T-helper 1 cell (primary cell): ENCODE measurements at places on chromosomes 5 and 9.
A peak's percentile ranks its signal among the peaks of the same experiment; 100 is the strongest.

- DNase-seq: no peak
These were observed 91.8 kb upstream of the CACNA1B start for GRCh38 chr9:137785704-137786161.

GRCh38 chr9:23682891-23683431, 143.1 kb downstream of the ELAVL2 start:
- no peak for DNase-seq

DNA sequence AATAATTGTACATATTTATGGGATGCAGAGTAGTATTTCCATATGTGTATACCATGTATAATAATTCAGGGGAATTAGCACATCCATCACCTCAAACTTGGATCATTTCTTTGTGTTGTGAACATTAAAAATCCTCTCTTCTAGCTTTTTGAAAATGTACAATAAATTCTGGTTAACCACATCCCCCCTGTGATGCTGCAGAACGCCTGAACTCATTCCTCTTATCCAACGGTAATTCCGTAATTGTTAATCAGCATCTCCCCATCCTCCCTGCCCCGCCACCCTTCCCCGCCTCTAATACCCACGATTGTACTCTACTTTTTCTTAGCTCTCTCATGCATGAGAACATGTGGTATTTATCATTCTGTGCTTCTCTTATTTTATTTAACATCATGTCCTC, 127.7 kb upstream of the ANKRD55 start:
- DNase-seq: no peak

DNA sequence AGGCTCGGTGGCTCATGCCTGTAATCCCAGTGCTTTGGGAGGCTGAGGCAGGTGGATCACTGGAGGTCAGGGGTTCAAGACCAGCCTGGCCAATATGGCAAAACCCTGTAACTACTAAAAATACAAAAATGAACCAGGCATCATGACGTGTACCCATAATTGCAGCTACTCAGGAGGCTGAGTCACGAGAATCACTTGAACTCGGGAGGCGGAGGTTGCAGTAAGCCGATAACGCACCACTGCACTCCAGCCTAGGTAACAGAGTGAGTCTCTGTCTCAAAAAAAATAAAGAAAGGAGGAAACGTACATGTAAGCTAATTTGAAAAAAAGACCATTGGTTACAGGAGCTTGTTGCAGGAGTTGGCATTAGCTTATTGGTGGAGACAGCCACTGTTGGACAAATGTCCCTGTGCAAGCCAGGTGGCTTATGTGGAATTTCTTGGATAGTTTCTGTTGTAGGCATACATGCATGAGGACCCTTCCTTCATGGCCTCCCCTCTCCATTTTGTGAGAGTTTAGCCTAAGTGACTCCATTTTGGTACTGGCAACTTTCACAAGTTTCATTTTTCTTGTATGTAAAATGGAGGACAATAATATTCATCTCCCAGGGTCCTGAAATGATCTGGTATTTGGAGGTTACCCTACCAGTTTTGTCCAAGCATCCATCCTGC, 16.8 kb upstream of the RAB14 start:
- no peak for DNase-seq

DNA sequence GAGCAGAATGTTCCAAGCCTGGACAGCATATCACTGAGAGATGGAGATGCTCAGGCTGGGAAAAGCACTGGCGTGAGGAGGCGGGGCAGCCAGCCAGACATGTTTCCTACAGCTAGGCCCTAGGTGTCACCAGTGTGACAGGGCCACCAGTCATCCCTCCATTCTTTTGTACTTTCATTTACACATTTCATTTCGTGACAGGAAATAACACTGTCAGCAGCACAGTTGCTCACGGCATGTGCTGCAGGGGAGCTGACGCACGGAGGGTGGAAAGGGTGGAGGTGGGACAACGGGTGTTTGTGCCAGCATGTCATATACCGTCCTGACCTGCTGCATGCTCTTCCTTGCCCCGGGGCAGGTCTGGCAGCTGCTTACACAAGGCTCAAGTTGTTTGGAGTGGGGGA, 14.8 kb upstream of the CEMIP2 start:
- DNase-seq: peak; percentile 77

GRCh38 chr5:34736445-34737115, 80.5 kb downstream of the RAI14 start:
- no peak for DNase-seq

DNA sequence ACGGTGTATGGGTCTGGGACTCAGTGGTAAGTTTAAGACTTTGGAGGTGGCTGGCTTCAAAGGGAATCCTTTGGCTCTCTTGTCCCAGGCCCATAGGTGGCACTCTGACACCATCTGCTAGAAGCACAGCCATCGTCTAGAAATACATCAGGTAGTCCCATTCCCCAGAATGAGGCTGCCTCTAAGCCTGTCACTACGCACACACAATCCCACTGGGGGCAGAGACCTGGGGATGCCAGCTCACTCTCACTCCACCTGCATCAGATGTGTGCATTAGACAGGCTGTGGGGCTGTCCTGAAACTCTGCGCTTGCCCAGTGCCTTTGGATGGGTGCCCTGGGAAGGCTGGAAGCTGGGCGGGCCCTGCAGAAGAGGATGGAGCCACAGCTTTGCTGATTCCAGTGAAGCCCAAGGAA, 127.5 kb upstream of the PANK3 start:
- no peak for DNase-seq

- DNase-seq: no peak
These were observed 76.5 kb downstream of the COL27A1 start for GRCh38 chr9:114231719-114232449.

DNA sequence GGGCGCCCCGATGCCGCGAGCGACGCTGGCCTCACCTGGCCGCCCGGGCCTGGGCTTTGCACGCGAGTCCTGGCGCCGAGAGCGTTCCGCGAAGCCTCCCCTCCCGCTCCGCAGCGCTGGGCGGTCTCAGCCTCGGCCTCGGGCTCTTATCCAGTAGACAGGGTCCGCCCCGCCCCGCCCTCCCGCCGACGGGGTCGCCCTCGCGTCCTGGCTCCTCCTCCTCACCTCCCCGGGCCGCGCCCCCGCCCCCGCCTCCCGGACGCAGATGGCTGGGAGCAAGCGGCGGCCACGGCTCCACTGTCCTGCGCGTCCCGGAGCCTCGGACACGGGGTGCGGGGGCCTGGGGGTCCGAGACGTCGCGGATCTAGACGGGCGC, at the start of gene SLC6A3:
Gene SLC6A3, minus strand, starts transcription at position 128 of the 376 bp plus-strand sequence. CDS start 2,243 bp downstream, outside the sequence.
- DNase-seq: no peak

DNA sequence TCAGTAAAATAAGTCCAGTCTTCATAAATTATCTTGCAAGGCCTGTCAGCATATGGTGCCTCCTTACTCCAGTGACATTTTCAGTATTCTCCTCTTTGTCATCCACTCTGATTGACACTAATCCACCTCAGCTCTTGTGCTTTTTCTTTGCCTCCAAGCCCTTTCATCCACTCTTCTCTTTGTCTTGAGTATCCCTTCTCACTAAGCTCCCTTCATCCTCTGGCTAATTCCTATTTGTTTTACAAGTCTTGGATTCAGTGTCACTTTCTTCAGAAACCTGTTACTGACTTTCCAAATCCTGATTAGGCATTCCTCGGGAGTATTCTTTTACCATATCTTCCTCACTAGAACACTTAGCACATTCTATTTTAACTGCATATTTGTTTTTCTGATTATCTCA, 100.6 kb upstream of the VCAN start:
- DNase-seq: no peak

DNA sequence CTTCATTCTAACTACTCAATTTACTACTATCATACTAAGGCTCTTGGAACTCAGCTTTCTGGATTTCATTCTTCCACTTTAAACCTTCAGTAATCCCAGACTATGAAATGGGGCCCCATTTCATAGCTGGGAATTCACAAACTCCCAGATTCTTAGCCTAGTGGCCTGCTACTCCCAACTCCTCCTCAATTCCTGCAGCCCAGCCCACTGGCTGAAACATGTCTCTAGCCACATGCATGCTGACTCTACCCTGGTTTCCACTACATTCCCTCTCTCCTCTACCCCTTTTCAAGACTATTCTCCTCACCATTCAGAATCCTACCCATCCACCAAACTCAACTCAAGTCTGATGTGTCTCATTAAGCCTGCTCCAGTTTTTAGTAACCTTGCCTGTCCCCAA, 370.6 kb downstream of the BNC2 start:
- no peak for DNase-seq

DNA sequence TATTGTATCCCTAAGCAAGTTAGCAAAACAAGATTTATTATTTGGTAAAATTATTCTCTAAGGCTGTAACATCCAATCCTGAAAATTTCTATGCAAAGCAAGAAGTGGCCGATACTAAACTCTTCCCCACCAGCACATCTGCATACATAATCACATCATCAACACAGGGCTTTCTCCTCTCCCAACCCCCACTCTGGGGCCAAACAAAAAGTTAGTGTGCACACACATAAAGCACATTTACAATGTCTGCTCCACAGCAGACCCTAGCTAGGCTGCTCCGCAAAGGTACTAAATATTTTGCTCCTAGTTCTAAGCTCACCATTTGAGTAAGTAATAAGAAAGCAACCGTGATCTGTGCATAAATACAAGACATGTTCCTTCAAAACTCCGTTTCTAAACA, 3.6 kb downstream of the RNF130 start:
- no peak for DNase-seq

- no peak for DNase-seq
These were observed 49.6 kb upstream of the ADAMTS19 start for GRCh38 chr5:129410488-129410887.

- DNase-seq: no peak
These were observed 948 bp upstream of the FAM53C start for GRCh38 chr5:138336952-138337684.

GRCh38 chr9:112377087-112377486, 2.8 kb upstream of the HSDL2 start:
- DNase-seq: no peak

DNA sequence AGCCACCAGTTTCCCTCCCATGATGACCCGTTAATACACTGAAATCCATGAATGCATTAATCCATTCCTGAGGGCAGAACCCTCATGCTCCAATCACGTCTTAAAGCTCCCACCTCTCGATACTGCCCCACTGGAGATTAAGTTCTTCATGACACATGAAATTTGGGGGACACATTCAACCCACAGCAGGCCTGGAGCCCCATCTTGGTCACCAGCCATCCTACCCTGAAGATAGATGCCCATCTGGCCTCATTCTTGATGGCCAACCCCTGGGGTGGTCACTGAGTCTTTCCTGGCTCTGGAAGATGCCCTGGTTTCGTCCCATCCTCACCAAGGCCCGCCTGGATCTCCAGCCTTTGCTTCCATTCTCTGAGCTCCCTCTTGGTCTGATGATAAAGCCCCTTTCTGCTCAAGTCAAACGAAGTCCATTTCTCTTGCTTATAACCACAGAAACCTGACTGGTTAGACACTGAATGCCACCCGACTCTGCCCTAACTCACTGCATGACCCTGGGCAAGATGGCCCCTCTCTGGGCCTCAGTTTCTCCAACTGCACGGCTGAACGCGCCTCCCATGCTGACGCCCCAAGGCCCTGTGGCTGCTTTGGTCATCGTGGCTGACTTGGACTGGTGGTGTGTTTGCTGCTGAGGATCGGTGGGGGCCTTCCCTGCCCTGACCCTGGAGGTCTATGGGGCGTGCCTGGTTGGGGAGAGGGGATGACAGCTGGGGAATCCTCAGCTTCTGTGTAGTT, 138.4 kb upstream of the IER5L start:
- no peak for DNase-seq

DNA sequence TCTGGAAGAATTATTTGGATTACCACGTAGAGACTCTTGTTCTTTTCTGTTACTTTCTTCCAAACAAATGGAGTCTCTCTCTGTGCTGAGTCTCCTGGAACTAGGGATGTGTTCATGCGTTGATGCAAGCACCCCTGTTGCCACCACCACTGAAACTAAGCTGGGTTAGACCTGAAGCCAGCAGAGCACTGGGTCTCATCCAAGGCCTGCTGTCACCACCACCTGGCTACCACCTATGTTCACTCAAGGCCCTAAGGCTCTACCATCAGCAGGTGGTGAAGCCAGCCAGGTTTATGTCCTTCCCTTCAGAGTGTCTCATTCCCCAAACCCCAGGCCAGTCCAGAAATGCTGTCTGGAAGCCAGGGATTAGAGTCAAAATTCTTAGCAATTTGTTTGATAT, 13.3 kb downstream of the RIC1 start:
- DNase-seq: no peak

DNA sequence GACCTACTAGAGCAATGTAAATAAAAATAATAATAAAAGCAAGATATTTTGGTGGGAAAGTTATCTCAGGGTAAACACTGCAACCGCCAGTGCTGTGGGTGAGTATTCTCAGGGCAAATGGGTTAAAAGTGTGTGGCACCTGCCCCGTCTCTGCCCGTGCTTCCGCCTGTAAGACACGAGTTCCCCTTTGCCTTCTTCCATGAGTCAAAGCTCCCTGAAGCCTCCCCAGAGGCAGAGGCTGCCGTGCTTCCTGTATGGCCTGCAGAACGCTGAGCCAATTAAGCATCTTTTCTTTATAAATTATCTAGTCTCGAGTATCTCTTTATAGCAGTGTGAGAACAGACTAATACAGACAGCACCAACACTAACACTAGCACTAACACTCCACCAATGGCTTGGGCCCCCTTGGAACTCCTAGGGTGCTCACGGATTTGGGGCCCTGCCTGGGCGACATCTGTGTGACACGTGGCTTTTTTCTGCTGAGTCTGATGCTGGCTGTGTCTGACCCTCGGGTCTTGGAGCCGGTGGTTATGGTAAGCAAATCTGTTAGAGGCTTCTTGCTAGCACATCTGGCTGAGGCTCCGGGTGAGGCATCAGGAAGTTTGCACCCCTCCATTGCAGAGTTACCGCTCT, 10.6 kb downstream of the PLEKHG4B start:
- no peak for DNase-seq

- no peak for DNase-seq
These were observed 3.1 kb upstream of the ZNF169 start for GRCh38 chr9:94256007-94256406.

DNA sequence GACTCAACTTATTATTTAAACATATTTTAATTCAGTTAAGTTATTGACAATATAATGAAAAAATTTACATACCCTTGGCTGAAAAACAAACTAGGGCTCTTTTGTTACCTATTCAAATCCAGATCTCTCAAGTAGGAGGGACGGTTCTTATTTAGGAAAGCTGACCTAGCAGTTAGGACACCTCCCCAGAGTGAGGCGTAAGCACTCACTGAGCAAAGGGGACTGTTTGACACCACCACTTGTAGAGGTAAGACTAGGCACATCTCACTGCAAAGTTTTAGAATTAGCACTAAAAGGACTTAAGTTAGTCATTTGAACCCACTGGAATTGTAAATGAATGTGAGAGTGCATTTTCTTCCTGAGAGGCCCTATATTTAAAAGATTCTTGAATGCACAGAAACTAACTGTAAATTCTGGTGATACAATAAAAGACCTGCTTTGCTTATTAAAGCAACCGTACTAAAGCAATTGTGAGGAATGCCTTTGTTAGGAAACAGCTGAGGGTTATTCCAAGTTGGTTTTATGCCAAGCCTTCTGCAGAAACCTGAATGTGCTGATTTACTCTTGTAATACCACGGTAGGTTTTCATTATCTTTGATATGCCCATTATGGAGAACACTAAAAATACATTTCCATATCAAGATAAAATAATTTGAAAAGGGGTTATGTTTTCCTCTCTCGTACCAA, 16.2 kb downstream of the HACD4 start:
- DNase-seq: no peak
